ENCODE measurements at places on chromosomes 1 and 21. TPM values are rescaled to one million over a fixed set of nuclear protein-coding genes. Genes with fewer than 3 reads are reported as not detected.

The C1orf167 gene
- 4.7 TPM for total RNA-seq

The SPRR1B gene
- total RNA-seq: not detected

The CHML gene
- 16.8 TPM for total RNA-seq

DNA sequence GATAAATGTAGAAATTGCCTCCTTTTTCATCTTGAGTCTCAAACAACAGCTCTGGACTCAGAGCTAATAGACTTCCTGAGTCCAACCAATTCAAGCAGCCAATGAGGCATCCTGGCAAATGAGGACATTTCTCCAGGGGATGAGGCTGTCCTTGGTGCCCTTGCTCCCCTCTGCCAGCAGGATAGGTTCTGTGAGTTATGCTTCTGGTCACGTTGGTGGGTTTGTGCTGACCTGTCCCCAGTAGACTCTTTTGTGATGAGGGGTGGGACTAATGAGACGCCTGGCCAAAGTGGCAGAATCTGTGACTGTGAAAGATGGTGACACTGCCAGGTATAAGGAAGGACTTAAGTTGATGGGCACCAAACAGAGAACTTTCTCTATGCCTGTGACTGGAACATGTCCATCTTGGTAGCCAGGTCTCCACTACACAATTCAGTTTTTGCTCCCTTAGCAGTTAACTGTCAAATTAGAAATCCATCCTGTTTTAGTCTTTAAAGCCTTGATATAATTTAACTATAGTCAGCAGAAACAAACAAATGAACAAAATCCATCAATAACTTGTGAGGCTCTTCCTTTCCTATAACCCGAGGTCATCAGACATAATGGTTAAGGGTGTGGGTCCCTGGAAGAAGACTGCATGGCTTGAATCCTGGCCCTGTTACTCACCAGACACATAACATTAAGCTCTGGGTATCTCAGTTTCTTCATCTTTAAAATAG is 35.7 kb upstream of the THEM4 start:
- no peak for DNase-seq

DNA sequence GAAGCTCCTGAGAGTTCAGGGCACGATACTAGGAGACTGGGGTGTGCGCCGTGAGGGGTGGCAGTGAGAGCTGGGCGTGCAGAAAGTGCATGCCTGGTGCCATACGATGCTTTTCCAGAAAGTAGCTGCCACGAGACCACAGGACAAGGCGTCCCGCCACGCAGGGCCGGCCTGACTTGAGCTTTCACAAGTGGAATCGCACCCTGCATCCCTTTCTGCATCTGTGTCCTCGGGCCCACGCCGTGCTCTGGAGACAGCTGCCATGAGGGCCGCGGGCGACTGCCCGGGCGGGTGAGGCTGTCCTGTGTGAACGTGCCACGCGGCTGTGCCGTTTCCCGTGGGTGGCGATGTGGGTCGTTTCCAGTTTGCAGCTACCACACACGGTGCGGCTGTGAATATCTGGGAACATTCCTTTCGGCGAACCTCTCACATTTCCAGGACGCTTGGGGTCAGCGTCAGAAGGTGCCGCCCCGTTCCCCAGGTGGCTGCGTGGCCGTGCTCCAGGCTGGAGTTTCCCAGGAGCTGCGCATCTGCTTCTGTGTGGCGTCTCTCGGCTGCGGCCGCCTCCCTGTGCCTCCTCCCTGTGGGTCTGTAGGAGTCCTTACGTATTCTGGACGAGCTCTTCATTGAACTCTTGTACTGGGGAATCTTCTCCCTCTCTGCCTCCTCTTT is 1.0 kb upstream of the PERM1 start:
- DNase-seq: no peak
